ENCODE measurements at places on chromosomes 6 and 20.

- DNase-seq, result peak; percentile 94
Measured at GRCh38 chr6:137315081-137315480, 95.9 kb upstream of the IFNGR1 start.

DNA sequence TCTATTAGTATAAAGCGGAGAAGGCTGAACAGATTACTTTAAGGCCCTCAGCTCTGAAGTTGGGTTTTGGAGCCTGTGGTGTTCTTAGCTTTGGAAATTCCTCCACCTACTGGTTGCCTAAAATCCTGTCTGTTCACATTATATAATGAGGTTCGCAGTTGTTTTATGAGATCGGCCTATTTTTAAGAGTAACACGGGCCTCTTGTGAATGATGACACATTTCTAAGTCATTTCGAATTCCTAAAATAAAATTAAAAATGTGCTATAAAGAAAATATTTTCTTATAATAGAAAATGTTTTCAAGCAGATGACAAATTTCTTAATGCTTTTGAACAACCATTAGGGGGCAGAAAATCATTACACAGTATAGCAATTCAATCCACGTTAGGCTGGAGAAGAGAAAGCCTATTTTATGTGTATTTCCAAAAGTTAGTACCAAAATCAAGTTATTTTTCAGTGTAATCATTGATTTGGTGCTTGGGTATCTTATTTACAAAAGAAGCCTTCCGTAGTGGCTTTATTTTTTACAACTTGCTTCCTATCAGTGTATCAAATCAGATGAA lies 15.8 kb upstream of the FAM8A1 start:
- peak; percentile 67 for DNase-seq

- DNase-seq, result peak; percentile 24
Measured at GRCh38 chr6:125867483-125867942, 76.8 kb downstream of the NCOA7 start.

DNA sequence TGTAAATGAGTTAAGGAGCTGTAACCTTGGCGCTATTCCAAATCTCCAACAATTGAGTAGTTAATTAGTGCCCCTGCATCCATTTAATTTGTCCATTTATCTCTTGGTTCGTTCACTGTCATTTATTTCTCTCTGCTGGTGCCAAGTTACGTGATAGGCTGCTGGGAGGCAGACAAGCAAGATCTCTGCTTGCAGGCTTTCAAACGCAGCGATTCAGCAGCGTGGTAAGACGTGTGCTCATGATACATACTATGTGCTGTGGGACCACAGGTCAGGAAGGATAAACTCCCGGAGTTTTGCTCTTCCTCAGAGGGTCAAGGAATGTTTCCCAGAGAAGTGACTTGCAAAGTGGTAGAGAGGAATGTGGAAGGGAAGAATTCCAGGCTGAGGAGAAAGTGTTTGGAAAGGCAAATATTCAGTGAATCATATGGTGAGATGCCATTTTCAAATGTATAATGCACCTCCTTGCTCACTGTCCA lies 46.4 kb downstream of the UTRN start:
- DNase-seq, result no peak

GRCh38 chr6:14406614-14407331 lies 289.2 kb downstream of the CD83 start:
- DNase-seq, result no peak

DNA sequence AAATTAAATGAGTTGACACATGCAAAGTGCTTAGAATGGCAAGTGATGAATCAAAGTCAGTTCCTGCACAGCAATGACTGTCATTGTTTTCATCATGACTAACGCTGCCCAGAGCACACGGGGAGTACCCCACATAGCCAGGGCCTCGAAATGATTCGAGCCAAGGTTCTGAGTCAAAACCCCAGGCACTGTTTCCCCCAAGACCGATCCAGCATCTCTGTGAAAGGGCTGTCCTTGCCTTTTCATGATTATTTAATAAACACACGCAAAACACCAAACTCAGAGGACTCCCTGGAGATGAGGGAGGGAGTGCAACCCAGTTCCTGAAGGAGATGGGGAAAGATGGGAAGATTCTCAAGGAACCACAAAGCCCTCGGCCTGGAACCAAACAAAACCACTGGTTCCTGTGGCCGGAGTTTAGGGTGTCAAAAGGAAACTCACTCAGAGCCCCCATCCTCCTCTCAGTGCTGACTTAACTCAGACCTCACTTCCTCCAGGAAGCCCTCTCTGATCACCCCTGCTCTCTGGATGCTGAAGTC lies 3.8 kb downstream of the PREX1 start:
- no peak for DNase-seq

All from HepG2 (cell line).